ENCODE measurements at places on chromosomes 3 and 15.

- no peak for DNase-seq
These were observed 2.6 kb upstream of the MRPL3 start for GRCh38 chr3:131505421-131505820.

DNA sequence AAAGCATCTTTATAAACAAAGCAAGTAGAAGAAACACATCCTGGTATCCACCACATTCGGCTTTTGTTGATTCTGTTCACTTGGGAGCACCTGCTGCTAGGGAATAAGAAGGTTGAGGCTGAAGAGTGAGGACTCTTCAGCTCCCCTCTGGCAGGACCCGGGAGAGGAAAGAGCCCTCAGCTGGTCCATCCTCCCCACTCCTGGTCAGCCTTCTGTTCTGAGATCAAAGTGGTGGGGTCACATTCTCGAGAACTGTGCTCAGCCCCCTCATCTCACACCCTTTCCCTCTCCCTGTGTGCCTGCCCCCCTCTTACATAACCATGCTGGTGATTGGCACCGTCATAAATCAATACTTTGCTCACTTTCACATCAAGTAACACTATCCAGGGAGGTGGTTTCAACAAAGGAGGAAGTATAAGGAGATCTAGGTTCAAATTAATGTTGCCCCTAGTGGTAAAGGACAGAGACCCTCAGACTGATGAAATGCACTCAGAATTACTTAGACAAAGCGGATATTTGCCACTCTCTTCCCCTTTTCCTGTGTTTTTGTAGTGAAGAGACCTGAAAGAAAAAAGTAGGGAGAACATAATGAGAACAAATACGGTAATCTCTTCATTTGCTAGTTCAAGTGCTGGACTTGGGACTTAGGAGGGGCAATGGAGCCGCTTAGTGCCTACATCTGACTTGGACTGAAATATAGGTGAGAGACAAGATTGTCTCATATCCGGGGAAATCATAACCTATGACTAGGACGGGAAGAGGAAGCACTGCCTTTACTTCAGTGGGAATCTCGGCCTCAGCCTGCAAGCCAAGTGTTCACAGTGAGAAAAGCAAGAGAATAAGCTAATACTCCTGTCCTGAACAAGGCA lies at the start of gene NR1I2:
NR1I2 (plus strand) TSS at position 772 of the 869 bp plus-strand sequence.
- DNase-seq, result no peak

DNA sequence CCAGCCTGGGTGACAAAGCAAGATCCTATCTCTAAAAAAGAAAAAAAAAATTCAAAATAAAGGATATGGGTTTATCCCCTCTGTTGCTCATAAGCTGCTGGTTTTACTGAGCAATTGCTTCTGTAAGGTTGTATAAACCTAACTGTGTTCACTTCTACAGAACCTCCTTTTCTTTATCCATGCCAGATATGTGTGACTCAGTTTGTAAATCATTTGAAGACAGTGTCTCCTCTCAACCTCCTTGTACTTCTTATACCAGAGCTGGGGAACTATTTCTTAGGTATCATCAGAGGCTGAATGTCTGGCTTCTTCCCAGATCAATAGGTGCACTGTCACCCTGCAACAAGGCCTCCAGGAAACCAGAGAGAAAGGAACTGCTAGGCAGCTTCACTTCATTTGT lies 273.8 kb downstream of the CD47 start:
- DNase-seq, result no peak

GRCh38 chr3:102069211-102069662 lies 219.9 kb downstream of the NFKBIZ start:
- DNase-seq, result no peak

- DNase-seq, result no peak
These were observed 21.6 kb downstream of the BDH1 start for GRCh38 chr3:197533927-197534725.

All from stimulated activated CD4-positive, alpha-beta T cell treated with anti-CD3 and anti-CD28 coated beads, Interleukin-12 subunit alpha, Interleukin-12 subunit beta, amount 100 ng/mL, for 48 hours (primary cell).